ENCODE measurements at places on chromosomes 5 and 9.

- DNase-seq = no peak
These were observed 1.0 kb downstream of the CSF1R start for GRCh38 chr5:150085191-150085912.

- DNase-seq = no peak
These were observed 102.0 kb upstream of the SMC5 start for GRCh38 chr9:70156729-70157128.

DNA sequence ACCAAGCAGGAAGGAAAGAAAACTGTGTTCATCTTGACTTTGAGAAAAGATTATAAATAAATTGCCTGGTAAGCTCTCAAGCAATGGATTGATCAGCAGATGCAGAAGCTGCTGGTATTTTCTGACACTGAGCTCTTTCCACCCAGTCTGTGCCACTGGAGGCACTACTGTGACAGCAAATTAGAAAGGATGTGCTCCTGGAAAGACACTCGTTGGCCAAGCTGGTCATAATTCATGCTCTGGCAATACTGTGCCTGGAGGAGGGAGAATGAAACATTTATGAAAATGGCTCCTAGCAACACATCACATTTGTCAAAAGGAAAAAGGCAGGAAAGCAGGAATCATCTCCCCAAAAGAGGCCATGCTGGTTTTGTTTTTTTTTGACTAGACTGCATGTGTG, 84.2 kb downstream of the CAVIN4 start:
- DNase-seq = no peak

- no peak for DNase-seq
These were observed 30.5 kb downstream of the TMOD1 start for GRCh38 chr9:97531888-97532376.

DNA sequence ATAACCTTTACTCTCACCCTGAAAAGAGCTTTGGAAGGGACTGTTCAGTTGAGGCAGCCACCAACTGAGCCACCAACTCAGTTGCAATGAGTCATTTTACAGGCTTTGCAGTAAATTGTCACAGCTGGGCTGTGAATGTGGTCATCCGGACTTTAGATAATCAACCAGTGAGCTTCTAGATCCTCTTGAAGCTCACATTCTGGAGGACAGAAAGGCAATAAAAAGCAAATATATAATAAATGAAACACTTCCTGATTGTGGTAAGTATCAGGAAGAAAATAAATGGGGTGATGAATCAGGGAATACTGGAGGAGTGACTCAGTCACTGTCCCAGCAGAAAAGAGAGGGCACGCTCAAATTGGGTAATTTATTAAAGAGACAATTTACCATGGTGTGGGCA, 13.2 kb upstream of the C5orf58 start:
- DNase-seq = no peak

DNA sequence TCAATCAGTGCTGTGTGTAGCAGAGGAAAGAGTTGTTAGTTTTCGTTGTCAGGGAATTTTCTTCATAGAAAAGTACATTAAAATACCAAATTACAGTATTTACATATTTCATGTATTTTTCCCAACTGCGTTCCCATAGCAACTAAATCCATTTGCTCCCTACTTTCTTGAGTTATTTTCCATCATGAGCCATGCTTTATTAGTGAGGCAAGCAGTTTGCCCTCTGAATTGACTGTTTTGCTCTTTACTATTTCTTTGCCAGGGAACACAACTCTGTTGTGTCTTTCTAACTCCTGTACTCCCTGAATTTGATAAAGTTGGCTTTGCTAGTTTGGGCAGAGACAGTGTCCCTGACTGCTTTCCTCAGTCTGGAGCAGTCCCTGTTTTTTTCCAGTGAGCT, 276.2 kb upstream of the SLC30A5 start:
- DNase-seq = no peak
